ENCODE measurements at places on chromosomes 7 and 10.

DNA sequence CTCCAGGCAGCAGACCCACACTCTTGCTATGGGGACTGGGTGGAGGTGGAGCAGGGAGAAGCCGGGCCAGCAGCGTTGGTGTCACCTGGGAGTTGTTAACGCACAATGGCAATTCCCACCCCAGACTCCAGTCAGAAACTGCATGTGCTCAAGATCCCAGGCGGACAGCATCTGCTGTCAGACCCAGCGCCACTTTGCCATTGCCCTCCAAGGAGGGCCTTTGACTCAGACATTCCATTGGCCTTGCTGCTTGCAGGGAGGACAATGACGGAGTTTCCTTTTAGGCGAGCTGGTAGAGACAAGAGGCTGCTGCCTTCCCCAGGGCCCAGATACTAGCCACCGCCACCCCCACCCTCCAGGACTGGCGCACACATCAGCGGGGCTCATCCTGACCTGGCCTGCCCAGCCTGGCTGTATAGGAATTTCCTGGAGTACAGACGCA lies 34.5 kb downstream of the ZNF775 start:
- DNase-seq: no peak

DNA sequence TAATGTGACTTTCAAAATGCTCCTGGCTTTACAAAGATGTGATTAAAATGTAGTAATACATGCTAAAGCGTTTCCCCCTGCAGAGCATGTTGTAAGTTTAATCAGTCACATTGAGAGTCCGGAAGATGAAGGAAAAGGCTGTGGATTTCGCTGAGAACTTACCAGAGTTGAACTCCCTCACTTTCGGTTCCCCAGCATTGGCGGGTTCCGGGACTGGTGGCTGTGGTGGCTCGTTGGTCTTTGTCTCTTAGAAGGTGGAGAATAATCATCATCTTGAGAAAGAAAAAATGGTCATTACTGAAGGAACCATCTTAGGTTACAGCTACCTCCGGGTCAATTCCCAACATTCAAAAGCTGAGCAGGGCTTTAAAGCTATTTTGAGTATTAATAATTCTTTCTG lies 9.6 kb upstream of the NUPR2 start:
- no peak for DNase-seq

- no peak for DNase-seq
These were observed 236.4 kb downstream of the WDR37 start for GRCh38 chr10:1292611-1293031.

- DNase-seq: no peak
These were observed 74.5 kb upstream of the LEP start for GRCh38 chr7:128166603-128167041.

GRCh38 chr10:116829711-116830110 lies 19.6 kb upstream of the ENO4 start:
- DNase-seq: no peak

DNA sequence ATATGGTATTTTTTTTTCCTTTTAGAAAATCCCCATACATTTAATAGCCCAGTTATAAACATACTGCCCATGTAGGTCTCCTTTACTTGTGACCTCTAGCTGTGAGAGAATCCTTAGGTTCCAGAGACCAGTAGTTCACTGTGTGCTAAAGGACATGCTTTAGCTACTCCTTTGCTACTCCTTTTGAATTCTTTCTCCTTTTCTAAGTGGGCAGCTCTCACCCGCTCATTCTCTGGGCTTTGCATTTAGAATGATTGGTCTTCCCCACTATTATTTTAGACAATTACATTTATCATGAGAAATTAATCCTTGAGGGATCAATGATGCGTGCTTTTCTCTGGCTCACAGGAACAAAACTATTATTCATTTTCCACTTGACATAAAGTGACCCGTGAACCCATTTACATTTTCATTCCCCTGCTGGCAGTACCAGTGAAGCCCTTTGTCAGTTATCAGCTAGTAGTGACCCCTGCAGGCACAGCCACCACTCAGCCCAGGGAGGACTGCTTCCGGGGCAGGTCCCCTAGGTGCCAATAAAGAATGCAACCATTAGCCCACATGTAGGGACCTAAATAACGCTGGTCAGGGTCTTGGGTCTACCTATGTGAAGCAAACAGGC lies 844.3 kb downstream of the CNTNAP2 start:
- DNase-seq: no peak

- DNase-seq: no peak
These were observed 89.9 kb downstream of the PAXIP1 start for GRCh38 chr7:154912871-154913637.

DNA sequence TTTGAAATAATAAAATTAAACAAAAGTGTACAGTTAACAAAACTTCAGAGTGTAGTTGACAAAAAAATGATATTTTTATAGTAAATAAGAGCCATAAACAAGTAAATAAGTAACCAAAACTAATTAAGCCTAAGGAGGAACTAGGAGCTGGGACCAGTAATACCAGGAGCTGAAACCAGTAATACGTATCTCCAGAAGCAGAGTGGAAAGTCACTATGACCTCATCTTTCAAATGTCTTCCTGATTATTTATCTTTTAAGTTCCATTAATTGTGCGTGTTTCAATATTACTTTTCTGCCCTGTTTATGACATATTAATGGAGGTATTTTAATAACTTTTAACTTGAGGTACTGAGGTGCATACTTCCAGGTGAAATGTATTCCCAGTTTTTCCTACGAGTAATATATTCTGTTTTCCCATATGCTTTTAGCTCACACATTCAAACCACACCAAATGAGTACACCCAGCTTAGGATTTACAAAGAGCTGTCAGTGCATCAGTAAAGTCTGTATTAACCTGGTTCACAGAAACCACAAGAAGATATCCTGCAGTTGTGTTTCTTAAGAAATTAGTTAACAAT lies 283.7 kb upstream of the HGF start:
- DNase-seq: no peak

DNA sequence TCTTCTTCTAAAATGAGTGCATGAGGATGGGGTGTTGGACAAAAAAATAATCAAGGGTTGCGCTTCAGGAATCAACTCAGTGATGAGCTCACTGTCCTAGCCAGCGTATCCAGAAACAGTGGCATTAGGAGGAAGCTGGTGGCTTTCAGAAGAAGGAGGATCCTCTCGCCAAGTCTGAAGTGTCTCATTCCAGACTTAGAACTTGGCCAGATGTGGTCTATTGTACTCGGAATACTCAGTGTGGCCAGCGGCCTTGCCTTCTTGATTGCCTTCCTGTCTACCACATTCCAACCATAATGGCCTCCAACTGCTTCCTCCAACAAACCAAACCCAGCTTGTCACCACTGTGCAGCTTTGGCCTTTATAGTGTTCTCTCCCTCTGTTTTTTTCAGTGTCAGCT lies 732.4 kb downstream of the KCNMA1 start:
- no peak for DNase-seq

DNA sequence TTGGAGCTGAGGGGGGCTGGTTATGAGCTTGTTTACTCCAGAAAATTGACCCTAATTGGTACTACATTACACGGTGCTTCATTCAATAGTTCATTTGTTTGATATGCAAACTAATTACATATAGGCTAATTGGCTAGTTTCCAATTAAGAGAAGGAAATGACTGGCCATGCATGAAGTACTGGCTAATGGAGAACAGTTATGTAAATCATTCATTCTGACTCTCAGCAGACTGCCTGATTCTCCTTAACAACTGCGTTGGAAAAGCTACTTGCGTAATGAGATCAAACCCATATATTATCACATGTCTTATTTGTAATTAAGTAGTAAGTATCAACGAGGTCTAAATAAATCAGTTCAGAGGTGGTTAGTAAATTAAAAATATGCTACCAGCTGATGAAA lies 81.8 kb upstream of the CTTNBP2 start:
- DNase-seq: no peak

GRCh38 chr7:70005891-70006260 lies 407.6 kb downstream of the AUTS2 start:
- DNase-seq: no peak

GRCh38 chr7:104980440-104980839 lies 33.6 kb upstream of the KMT2E start:
- DNase-seq: no peak

DNA sequence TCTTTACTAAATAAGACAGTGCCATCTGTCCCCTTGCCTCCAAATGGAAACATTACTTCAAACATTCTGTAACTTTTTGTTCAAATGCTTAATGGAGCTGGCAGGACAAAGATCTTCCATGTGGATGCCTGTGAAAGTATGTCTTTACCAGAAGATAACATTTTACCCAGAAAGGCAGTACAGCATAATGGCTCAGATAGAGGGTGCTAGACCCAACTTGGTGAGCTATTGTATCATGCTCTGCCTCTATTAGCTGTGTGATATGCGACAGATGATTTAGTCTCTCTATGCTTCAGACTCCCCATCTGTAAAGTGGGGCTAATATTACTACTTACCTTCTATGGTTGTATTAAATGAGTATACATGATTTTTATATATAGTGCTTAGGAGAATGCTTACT lies 8.8 kb upstream of the SMKR1 start:
- no peak for DNase-seq

- no peak for DNase-seq
These were observed 614.0 kb upstream of the AUTS2 start for GRCh38 chr7:68984306-68984705.

DNA sequence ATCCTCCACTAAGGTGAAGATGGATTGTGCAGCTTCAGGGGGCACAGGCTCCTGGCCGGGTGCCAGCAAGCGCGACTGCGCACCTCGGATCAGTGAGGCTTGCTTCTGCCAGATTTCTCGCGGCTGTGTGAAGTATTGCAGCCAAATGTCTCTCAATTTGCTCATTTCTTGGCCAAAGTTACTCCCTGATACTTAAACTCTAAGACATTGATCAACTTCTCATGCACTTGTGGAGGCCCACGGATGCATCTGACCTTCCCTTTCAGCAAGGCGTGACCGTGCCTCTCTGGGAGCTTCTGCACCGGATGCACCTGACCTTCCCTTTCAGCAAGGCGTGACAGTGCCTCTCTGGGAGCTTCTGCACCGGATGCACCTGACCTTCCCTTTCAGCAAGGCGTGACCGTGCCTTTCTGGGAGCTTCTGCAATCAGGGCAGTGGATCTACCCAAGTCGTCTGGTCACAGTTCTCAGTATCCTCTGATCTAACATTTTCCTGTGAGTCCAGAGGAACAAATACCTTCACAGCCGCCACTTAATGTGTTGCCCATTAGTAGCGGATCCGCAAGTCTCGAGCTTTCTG lies 248.3 kb downstream of the ADARB2 start:
- no peak for DNase-seq

DNA sequence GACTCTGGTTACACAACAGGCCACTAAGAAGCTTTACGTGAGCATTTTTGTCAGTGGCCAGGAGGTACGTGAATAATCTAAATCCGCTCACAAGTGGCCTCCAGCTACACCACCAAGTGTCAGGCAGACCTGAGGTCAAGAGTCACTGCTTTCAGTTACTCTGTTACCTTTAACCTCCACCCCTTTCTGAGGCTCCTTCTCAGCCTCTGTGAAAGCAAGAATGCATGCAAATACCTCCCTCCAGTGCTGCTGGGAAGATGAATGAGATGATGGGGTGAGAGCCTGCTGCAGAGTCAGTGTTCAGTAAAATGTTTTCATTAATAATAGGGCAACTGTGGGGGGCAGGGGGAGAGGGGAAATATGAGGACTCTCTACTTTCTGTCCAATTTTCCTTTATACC lies 11.2 kb downstream of the DDC start:
- no peak for DNase-seq

GRCh38 chr7:53111031-53111430 lies 75.6 kb downstream of the POM121L12 start:
- DNase-seq: no peak

DNA sequence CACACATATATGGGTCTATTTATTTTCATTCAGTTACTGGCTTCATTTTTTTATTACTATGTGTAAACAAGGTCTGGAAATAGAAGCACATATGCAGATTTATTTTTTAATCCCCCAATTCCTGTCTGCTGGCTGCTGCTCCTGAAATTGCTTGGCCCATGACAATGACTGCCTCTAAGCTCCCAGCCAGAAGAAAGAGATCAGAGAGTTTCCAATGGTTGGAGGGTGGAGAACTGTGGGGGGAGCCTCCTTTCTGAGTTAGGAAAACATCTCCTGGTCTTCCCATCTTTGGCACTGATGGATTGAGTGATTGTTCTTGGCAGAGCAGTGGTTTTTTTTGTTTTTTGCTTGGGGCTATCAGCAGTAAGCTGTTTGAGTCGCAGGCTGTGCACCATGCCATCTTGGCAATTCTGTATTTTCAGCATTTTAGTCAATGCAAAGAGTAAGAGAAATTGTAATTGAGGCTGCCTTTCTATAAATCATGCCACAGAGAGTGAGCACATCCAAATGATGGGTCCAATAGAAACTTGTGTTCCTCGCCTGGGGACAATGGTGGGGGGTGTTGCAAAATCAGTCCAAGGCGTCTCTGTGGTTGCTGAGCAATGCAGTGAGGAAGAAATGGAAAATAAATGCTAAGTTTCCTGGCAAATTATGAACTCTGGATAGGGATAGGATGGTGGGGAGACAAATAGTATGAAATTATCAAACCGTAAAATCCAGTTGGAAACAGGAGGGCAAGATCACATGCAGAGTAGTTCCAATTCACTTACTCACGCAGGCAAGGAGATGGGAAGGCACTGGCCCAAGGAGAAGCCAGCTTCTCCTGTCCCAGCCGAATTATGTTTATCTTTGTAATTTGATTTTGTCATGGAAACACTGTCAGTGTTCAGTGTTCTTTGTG lies 382.4 kb downstream of the SORCS3 start:
- no peak for DNase-seq

- peak; percentile 14 for DNase-seq
These were observed 370.7 kb upstream of the MGMT start for GRCh38 chr10:129096065-129096984.

DNA sequence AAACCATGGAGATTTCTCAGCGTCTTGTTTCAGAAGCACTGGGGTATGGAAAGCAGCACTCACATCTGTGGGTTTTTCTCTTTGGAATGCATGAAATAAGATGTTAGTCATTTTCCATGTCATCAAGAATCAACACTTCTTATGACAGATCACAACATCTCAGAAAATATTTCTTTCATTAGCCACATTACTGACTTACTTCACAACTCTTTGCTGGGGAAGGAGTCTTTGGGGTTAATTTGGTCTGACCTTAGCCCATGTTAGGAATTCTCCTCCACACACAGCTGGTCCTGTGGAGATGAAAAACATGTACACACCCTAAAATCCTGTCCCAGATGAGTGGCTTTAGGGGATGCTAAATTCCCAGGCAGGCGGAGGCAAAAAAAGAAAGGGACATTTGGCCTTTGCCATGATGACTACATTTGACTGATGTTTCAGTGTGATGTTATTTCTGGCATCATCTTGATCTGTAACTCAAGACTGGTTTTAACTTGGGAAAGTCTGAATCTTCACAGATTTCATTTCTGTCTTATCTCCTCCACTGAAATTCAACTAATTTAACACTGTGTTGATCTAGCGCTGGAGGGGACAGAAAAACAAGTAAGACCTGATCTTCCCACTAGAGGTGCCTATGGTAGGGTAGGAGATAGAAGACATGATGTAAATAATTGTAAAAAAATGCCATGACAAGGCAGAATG lies 363.2 kb downstream of the PRPF18 start:
- DNase-seq: no peak
